Activated CD8-positive, alpha-beta memory T cell treated with anti-CD3 and anti-CD28 coated beads, Interleukin-2, amount 50 U/mL, for 4 hours (primary cell): ENCODE measurements at places on chromosomes 5 and 9.

DNA sequence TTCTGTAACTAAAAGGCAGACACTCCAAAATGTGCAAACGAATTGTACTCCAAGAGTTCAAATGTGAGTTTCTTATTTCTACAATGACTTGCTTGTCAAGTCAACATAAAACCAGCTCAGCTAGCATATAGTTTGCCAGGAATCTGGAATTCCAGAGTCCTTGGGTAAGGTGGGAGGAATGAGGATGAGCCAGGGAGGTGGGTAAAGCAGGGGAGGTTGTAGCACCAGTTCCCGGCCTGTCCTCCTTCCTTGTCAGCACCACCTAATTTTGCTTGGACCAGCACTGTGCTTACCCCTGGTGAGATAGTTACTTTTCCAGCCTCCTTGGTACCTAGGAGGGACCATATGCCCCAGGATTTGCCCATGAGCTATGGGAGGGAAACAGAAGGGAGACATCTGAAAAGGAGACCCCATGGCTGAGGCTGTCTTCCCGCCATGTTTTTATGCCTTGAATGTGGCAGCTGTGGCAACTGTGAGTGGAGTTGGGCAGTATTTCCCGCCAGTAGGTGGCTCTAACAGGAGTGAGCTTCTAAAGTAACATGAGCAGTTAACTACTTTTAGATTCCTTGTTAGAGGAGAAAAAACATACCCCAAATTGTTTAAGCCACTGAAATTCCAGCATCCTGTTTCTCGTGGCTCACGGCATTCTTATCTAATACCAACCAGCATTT lies 302.5 kb downstream of the TENT4A start:
- DNase-seq = no peak

GRCh38 chr9:108473209-108474112 lies 382.3 kb downstream of the ACTL7B start:
- no peak for DNase-seq

- DNase-seq = no peak
These were observed 193.5 kb upstream of the TLX3 start for GRCh38 chr5:171115519-171115918.

- no peak for DNase-seq
These were observed 297.0 kb downstream of the SH3GL2 start for GRCh38 chr9:17875886-17876285.

DNA sequence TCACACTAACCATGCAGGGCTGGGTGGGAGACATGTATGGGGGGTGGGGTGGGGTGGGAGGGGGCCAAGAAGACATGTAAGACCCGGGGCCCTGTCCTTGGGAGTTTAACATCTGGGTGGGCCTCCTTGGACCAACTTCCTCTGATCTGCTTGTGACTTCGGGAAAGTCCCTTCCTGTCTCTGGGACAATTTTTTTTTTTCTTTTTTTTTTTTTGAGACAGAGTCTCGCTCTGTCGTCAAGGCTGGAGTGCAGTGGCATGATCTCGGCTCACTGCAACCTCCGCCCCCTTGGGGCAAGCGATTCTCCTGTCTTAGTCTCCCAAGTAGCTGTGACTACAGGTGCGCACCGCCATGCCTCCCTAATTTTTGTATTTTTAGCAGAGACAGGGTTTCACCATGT lies 23.8 kb upstream of the IER5L start:
- no peak for DNase-seq

DNA sequence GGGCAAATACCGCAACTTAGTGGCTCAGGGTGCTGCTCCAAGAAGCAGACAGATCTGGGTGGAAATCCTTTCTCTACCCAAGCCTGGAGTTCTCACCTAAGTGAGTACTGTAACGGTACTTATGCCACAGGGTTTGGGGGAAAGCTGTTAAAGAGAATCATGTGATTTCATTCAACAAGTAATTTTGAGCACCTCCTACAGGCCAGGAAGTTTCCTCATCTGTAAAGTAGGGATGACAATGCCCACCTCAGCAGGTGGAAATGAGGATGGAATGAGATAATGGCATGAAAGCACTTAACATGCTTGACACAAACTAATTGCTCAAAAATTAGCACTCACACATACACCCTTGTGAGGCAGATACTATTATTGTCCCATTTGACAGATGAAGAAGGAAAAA lies 114.1 kb downstream of the JAKMIP2 start:
- DNase-seq = no peak

DNA sequence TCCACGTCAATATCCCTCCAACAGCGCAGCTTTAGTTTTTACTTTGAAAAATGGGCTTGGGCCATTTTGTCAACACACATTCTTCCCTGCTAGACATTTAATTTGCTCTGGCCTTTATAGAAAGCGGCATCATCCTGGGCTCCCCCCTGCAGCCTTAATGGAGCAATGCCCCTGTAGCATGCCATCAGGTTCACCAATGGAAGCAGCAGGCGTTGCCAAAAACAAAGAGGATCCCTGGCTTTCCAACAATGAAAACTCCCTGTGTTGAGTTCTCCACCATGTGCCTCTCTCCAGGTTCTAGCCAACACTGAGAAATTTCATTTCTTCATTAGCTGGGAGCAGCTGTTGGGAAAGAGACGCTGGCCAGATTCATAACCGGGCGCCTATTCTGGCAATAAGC lies 139.5 kb downstream of the ZNF622 start:
- DNase-seq = no peak

- no peak for DNase-seq
These were observed 289.9 kb upstream of the SMC2 start for GRCh38 chr9:103804077-103804735.

DNA sequence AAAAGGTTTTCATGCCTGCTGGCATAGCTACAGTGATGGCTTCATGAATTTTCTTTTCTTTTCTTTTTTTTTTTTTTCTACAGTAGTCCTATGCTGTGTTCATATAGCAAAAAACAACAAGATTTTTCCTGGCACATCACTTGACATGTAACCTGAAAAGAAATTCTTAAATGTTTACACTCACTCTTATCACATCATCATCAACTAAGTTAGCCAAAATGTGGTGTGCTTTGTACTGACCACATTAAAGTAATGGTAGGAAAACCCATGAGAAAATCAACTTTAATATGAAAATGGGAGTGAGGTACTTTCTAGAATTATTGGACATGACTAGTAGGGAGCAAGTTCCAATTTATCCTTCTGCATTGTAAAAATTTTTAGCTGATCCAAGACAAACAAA lies 146.7 kb downstream of the SSBP2 start:
- DNase-seq = no peak

GRCh38 chr9:36316611-36317317 lies 58.5 kb upstream of the GNE start:
- no peak for DNase-seq

- DNase-seq = no peak
These were observed 23.1 kb downstream of the CENPK start for GRCh38 chr5:65539827-65540226.

DNA sequence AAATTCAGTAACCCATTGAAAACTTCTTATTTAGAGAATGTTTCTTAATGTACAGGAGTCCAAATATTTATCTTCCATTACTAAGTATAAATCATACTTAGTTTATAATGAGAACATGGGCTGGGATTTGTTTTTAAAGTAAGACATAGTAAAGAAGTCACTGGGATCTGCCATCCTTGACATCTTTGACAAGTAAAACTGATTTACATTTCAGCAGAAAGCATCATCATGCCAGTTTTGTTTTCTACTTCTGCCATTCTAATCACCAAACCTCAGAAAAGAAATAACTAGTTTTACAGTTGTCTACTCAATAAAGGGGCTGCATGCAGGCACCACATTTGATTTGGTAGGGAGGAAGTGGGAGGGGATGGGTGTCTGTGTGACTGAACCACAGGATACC lies 221.7 kb upstream of the PPP1R2B start:
- DNase-seq = no peak

- DNase-seq = no peak
These were observed 18.5 kb downstream of the TMEM167A start for GRCh38 chr5:83058726-83059125.

- no peak for DNase-seq
These were observed 44.4 kb upstream of the ABCA1 start for GRCh38 chr9:104972242-104972866.

- no peak for DNase-seq
These were observed 8.9 kb downstream of the ZNF366 start for GRCh38 chr5:72498284-72498683.

DNA sequence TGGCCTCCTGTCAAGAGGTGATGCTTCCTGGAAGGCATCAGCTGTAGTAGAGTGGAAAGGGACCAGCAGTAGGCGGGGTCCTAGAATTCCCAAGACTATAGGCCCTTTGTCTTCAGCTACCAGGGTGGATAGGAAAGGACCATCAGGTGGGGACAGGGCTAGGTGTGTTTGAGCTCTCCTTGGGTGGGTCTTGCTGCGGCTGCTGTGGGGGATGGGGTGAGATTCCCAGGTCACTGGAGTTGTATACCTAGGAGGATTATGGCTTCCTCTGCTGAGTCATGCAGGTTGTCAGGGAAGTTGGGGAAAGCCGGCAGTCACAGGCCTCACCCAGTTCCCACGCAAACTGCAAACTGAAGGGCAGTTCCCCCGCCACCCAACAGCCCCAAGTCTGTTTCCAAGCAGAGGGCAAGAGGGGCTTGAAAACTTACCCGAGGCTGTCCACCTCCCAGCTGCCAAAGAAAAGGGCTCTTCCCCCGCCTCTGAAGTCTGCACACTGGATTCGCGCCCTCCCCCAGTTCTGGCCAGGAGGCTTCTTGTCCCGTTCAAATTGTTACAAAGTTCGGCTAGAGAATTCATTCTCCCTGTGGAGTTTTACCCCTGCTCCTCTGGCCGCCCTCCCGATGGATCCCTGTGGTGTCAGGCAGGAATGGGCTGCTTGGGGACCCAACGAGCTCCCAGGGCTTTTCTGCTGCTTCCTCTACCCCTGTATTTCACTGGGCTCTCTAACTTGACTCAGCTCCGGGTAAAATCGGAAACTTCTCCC lies 23.0 kb upstream of the ECM2 start:
- no peak for DNase-seq

DNA sequence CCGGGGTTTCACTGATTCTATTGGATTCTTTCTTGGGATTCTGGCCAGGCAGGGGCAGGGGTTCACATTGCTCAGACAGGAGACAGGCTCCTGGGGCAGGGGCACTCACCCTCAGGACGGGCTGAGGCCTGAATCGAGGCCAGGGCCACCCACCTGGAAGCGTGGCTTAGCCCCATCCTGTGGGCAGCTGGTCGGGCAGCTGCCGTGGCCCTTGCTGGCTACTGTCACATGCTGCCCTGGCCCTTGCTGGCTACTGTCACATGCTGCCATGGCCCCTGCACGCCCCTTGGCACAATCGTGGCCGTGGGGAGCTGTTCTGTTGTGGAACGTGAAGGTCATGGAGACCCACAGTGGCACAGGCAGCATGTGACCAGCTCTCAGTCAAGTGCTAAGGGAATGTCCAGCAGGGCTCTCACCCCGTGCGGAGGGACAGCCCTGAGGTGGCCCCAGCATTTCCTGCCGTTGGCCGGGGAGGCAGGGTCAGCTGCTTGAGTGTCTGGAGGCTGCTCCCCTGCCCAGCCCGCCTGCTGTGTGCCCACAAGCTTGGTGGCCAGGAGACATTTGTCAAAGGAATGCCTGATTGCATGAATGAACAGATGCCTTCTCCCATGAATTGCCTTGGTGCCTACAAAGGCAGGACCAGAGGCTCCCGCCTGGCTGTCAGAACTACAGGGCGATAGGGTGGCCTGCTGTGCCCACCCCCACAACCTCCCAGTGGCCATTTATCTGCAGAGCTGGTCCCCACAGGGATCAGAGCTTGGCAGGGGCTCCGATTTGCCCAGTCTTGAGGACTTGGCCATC lies 16.9 kb upstream of the TMEM250 start:
- no peak for DNase-seq

DNA sequence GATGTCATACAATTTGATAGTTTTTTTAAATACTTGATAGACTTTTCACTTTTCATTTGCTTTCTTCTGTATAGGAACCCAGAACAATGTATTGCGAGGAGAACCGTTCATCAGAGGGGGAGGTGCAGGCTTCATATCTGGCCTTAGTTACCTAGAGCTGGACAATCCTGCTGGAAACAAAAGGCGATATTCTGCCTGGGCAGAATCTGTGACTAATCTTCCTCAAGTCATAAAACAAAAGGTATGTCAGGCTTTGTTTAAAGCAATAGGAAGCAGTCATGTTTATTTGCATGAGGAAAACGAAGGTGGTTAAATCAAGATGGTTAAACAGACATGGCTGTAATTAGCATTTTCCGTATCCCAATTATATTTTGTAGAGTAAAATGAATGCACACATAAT lies 46.0 kb downstream of the C7 start:
- no peak for DNase-seq

- DNase-seq = no peak
These were observed 42.5 kb upstream of the GOLM1 start for GRCh38 chr9:86141843-86142242.

DNA sequence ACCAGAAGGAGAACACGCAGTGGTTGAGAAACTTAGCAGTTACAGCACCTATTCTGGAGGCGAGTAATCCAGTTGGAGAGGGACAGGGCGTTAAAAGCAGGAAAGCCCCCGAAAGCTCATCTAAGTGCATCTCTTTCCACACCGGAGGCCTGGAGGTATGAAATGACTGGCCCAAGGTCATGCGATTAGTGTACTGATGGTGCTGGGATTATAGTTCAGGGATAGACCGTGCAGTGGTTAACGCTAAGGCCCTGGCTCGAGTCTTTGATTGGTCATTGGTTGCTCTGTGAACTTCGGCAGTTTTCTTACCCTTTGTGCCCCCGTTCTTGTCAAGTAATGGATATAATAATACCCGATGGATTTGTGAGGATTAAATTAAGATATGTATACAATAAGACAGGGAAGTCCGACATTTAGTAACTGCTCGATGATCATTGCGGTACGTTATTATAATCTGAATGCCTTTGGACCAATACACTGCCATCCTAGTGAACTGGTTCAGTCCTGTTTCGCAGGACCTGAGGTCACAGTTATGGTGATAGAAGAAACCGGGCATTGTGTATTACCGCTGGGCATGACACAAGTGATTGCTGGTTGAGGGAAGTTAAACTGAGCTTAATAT lies 960 bp downstream of the CANX start:
- DNase-seq = no peak

DNA sequence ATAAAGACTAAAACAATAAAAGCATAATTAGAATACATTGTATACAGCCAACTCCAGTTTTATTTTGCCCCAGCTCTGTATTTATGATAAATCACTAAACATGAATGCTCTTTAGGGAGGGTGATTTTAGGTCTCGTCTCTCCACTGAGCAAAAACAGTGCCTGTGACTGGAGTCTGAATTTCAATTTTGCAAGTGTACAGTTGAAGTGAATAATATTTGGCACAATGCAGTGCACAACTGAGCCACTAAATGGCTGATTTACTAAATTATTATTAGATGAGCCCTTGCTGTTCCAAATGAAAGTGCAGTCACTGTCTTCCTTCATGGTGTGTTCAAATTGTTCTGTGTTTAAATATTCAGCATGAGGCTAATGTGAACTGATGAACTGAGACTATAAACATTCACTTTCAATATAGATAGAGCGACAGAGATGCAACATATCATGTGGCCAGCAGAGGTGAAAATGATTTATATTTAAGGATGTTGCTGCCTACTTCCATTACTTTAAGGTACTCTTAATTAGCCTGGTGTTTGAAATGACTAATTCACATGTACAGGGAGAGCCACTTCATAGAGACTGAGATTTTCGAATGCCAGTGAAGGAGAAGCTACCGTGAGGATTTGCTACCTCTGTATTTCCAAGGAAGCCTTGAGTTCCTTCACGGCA lies 375.1 kb downstream of the EBF1 start:
- DNase-seq = no peak
